Prostate gland (tissue), 2 donors: ENCODE measurements at places on chromosomes 6 and 20. TPM values are rescaled to one million over a fixed set of nuclear protein-coding genes. Genes with fewer than 3 reads are reported as not detected.

- no peak for DNase-seq
Measured at GRCh38 chr20:9180481-9181257, 111.8 kb downstream of the PLCB4 start.

DNA sequence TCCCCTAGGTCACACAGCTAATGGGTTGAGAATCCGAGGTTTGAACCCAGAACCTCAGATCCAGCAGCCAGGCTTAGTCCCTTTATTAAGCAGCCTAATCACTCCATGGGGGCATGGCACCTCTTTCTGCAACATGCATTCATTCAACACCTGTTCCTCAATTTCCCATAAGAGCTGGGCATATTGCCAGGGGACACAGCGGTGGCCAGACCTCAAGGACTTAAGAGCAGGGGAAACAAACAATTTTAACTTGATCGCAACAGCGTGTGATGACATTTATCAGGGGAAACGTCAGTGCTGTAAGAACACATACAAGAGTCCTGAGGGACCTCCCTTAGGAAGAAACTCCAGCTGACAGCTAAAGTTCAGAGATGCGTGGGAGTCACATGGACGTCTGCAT is 267.4 kb upstream of the CDH4 start:
- DNase-seq: no peak

The SIRPB2 gene
- total RNA-seq: 0.36 TPM

- no peak for DNase-seq
Measured at GRCh38 chr6:51494342-51494741, 593.1 kb downstream of the PKHD1 start.

- DNase-seq: no peak
Measured at GRCh38 chr6:106086814-106087175, 659 bp downstream of the PRDM1 start.

- no peak for DNase-seq
Measured at GRCh38 chr6:113428702-113429101, 428.4 kb upstream of the MARCKS start.
